ENCODE measurements at places on chromosomes 7 and 10. TPM values are rescaled to one million over a fixed set of nuclear protein-coding genes. Genes with fewer than 3 reads are reported as not detected.

Gene KCNIP2
- not detected for total RNA-seq

Gene SCIN
- total RNA-seq = not detected

Gene FAM107B
- total RNA-seq = 27.2 TPM

Gene CTAGE8
- total RNA-seq = under 0.01 TPM

Gene GPR15LG
- not detected for total RNA-seq

Gene SSC4D
- total RNA-seq = 0.34 TPM

Gene KEL
- total RNA-seq = not detected

Gene HK1
- 104 TPM for total RNA-seq

Gene HMX2
- total RNA-seq = not detected

Gene CCL26
- not detected for total RNA-seq

Gene LIPJ
- total RNA-seq = not detected

Gene RASA4
- total RNA-seq = 6.0 TPM

Gene KIFBP
- total RNA-seq = 19.7 TPM

Gene MOGAT3
- total RNA-seq = not detected

Gene GIMAP6
- not detected for total RNA-seq

Gene ADRA2A
- total RNA-seq = under 0.01 TPM

Gene NUTM2B
- total RNA-seq = 0.70 TPM

Gene ZNF467
- total RNA-seq = 14.0 TPM

Gene ADRB1
- not detected for total RNA-seq

Gene GATA3
- total RNA-seq = 0.35 TPM

Gene HOXA3
- 8.3 TPM for total RNA-seq

Gene BLNK
- total RNA-seq = not detected

Gene SLC25A28
- total RNA-seq = 7.1 TPM

Gene VSTM4
- 9.3 TPM for total RNA-seq

Gene A1CF
- total RNA-seq = not detected

Gene ADGRA1
- total RNA-seq = not detected

Gene GNA12
- 43.9 TPM for total RNA-seq

Gene UCMA
- not detected for total RNA-seq

Gene DPP6
- total RNA-seq = 0.35 TPM

Gene TRIL
- total RNA-seq = 6.5 TPM

Gene ITPRID1
- not detected for total RNA-seq

Gene TMEM270
- total RNA-seq = not detected

Gene EGR2
- 5.1 TPM for total RNA-seq

Gene TMEM236
- under 0.01 TPM for total RNA-seq

Gene DENND10
- total RNA-seq = 64.3 TPM

Gene CPN1
- not detected for total RNA-seq

Gene TNPO3
- total RNA-seq = 20.3 TPM

Gene JAKMIP3
- 0.12 TPM for total RNA-seq

Gene FOXP2
- total RNA-seq = 3.3 TPM

Gene TYW1
- total RNA-seq = 11.7 TPM

Gene NXPH1
- total RNA-seq = not detected

Gene POLR2J2
- 0.23 TPM for total RNA-seq

Gene CPXM2
- total RNA-seq = not detected

Gene GBF1
- total RNA-seq = 43.4 TPM

Gene ZNF425
- 2.3 TPM for total RNA-seq
